ENCODE measurements at places on chromosomes 13 and 19. TPM values are rescaled to one million over a fixed set of nuclear protein-coding genes. Genes with fewer than 3 reads are reported as not detected.

Gene STAP2
- 11.8 TPM for total RNA-seq

GRCh38 chr19:16296713-16297112, 27.9 kb upstream of the KLF2 start:
- no peak for DNase-seq

GRCh38 chr19:30686176-30686820, 314.1 kb downstream of the ZNF536 start:
- no peak for DNase-seq

Gene EGLN2
- 41.7 TPM for total RNA-seq

DNA sequence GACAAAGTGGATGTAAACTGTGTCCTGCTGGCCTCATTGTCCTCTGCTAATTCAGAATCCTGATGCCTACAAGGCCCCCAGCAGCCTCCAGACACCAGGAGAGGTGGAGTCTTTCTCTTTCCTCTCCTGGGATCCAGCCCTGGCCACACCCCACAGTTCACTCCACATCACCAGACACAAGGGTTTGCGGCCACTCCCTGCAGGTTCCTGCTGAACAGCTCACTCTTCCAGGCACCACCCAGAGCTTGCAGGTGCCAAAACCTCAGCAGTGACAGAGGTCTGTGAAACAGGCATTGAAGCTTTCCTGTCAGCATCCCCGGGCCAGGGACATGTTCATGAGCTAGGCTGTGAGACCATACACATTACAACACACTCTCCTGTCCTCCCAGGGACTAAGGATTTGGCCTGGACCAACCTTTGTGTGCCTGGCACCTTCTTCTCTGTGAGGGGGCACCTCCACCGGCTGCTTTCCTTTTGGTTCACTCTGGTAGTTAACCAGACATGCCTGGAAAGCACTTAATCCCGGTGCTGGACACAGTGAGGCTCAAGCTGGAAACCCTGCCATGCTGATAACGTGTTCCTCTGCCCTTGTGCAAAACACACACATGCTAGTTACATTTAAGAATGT, 11.1 kb upstream of the ATP12A start:
- no peak for DNase-seq

- DNase-seq = no peak
Measured at GRCh38 chr13:71867131-71867814, at the start of gene DACH1. TSS of gene DACH1 (minus strand) at chr13:71867204.

DNA sequence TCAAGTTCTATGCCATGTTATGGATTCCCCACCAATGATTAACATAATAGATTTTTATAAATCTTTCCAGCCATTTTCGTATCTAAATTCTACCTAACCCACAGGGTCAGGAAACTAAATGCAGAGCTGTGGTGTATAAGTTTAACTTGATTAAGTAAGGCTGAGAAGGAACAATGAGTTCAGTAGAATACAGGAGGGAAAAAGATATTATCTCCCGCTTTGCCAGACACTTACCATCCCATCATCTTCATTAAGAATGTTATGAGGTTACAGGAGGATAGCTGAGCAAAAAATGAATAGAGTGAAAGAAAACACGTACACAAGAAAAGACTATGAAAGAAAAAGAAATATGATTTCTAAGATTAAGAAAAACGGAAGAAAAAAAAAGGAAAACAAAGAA, 27.1 kb downstream of the N4BP2L2 start:
- no peak for DNase-seq

Gene PLIN4
- 104 TPM for total RNA-seq

DNA sequence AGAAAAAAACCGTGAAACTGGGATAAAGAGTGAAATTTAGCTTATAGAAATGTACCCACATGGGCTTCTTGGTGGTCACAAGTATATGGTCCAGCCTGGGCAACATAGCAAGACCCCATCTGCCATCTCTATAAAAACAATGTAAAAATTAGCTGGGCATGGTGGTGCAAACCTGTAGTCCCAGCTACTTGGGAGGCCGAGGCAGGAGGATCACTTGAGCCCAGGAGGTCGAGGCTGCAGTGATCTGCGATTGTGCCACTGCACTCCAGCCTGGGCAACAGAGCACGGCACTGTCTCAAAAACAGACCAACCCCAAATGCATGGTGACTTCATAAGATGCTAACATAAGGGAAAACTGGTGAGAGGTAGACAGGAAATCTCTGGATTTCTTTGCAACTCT, 54.4 kb downstream of the GNG7 start:
- DNase-seq = no peak

- no peak for DNase-seq
Measured at GRCh38 chr13:46536341-46536740, 16.6 kb upstream of the LRCH1 start.

- DNase-seq = peak; percentile 98
Measured at GRCh38 chr19:55632463-55632834, 8.1 kb upstream of the ZNF784 start.

Gene ZNF560
- not detected for total RNA-seq

Gene ZNF99
- 0.11 TPM for total RNA-seq

DNA sequence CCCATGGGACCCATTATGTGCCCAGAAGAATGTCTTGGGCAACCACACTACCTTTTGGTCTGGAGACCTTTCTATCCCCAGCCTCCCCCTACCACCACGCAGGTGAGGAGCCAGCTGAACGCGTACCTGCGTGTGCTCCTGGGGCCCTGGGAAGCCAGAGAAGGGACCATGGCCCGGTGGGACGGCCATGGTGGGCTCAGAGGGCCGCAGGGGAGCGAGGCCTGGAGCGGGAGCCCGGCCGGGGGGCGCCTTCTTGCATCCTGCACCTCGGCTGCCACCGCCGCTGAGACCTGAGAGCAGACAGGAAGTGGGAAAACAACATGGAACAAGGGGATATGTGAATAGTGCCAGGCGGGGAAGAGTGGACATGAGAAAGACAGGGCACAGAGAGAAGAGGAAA, 2.3 kb downstream of the DYRK1B start:
- no peak for DNase-seq

GRCh38 chr19:7808108-7808507, 21.9 kb upstream of the EVI5L start:
- DNase-seq = no peak

Measured in right atrium auricular region (tissue), 2 donors.